Germinal center (tissue), 1 donor: ENCODE measurements at places on chromosomes 6 and 20.

DNA sequence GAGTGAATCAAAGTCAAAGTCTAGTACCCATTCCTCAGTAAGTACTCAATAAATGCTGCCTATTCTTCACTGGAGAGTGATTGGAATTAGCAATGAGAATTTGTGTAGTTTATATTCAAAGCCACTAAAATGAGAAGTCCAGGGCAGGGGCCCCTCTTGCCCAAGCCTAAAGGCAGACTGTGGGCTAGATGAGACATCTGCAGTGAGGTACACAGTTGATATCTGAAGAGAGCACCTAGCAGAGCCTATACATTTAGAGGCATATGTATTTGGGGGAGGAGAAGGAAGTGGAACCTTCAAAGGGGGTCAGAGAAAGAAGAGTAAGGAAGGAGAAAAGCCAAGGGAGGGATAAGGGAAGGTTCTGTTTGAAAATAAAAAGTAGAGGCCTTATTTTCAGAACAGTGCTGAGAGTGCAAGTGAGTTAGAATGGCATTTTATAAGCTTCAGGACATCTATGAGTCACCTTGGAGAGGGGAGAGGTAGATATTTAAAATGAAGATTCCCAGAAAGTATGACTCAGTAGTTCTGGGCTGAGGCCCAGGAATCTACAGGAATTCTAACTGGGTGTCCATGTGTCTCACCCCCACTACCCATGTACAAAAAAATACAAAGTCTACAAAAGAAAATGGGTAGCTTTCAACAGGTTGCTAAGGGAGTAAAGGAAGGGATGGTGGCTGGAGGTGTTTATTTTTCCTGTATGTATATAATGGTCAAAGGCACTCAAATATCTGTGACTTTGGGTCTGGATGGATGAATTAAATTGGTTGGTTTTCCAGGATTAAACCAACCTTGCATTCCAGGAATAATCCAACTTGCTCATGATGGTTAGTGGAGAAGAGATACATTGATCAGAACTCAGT lies 135.1 kb downstream of the ZFP64 start:
- DNase-seq = no peak

DNA sequence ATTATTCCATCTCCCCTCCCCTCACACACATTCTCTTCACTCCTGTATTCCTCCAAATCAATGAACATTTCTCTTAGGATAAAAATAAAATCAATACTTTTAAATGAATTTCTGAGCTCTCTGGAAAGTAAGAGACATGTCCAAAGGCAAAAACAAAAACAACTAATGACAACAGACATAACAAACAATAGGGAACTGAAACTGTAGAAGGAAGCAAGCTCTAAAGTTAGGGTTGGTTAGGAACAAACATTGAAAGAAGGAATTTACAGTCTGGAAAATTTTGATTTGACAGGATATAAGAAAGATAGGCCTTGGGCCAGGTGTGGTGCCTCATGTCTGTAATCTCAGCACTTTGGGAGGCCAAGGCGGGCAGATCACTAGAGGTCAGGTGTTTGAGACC lies 17.5 kb upstream of the MYCT1 start:
- no peak for DNase-seq

DNA sequence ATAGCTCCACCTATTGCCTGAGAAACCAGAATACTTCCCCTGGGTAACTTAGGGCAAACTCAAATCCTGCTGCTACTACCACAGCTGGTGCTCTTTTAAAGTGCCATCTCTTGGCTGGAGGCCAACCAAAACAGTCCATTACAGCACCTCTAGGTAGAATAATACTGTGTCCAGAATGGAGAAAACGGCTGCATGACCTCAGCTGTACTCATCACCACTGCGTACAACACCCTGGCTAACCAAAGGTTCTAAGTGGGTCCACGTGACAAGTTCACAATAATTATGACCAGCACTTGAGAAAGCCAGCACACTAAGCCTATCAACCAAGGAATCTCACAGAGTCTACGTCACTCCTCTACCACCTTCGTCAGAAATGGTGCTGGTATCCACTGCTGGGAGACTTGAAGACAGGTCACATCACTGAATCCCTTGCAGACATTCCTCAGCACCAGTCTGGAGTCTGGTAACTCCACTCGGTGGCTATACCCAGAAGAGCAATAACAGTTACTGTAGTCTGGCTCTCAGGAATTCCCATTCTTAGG lies 40.9 kb upstream of the PKIB start:
- DNase-seq = no peak

DNA sequence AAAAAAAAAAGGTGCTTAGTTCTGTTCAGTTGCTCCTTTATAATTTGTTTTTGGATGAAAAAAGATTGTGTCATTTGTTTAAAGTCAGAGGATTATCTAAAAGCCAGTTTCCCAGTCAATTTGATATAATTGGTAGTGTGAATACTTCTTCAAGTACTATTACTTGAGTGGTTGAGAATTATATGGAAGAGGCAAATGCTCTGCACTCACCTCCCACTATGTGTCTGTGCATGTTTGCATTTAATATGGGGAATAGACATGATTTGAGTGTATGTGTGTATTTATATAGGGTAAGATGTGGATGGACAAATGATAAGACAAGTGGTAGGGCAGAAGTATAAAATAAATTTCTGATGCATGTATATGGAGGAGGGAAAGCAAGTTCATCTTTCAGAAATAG lies 15.8 kb downstream of the GJA1 start:
- DNase-seq = no peak

DNA sequence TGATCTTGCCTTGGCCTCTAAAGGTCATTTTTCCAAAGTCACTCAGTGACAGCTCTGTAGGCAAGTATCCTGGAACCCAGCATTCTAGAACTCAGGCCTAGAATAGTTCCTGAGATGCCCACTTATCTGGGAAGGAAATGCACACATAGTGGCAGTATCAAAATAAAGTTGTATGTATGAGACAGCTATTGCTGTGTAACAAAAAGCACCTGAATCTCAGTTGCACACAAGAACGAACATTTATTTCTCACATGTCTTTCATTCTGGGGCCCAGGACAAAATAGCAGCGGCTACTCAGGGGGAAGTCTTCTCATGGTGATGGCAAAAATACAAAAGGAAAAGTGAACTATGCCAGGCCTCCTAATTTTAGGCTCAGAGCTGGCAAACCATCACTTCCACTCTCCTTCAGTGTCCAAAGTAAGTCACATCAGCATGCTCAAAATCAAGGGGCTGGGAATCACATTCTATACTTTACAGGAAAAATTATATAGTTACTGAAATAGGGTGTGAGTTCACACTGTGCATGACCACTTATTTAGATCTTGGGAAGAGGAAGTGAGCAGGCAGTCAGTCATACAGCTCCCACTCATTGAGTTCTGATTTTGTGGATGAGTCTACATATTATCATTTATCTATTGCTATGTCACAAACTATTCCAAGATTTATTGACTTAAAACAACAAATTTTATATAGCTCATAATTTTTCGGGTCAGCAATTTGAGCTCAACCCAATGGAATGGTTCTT lies 133.7 kb upstream of the RIN2 start:
- DNase-seq = no peak

GRCh38 chr6:116352515-116353471 lies 18.0 kb upstream of the DSE start:
- no peak for DNase-seq

DNA sequence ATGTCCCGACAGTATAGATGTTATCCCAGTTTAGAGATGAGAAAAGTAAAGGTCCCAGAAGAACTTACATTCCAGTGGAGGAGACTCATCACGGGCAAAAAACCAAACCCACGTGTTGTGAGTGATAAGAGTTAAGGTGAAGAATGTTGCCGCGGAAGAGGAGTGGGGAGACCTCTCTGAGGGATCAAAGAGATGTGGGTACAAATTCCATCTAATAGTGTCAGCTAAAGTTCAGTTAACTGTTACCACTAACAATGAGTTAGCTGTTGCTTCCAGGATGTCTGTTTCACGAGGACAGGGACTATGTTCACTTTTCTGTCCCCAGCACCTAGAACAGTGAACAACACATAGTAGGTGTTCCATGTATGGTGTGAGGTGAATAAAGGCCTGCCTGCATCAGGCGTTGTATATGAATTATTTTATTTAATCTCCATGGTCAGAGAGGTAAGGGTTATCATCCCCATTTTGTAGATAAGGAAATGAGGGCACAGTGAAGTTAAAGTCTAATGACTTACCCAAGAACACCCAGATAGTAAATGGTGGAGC lies 39.8 kb upstream of the RSPO4 start:
- DNase-seq = no peak

- DNase-seq = no peak
Observed at GRCh38 chr6:133203344-133203697, 37.8 kb upstream of the EYA4 start.

DNA sequence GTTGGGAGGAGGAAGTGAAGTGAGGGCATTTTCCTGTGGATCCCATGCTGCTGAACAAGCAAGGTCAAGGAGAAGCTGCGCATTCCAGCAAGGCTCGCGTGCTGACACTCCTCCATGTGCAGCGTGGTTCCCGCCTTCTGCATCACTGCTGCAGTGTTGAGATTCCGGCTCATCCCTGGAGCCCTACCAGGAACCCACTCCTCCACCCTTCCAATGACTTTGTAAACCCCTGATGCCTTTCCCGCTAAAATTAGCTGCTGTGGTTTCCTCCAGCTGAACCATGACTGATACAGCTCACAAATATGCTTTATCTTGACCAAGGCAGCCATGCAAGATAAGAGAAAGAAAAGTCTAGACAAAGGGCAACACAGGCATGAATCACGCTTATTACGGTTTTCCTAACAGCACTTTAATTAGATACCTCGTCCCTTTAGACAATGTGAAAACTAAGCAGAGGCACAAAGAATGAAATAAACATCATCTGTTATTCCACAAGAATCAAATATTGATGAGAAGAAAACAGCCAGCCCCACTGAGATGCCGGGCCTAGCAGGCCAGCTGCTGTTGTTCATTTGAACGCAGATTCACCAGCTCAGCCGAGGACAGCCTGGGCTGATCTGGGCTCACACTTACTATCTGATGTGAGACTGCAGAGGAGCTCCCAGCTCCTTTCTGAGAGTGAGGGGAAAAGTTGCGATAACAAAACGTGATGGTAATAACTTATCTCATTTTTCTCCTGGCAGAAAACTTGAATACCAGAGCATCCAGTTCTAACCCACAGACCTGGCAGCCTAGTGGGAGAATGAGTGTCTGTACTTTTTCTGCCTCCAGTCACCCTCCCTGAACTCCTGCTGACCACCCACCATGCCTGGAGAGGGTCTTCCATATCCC lies 14.2 kb upstream of the BNIP5 start:
- DNase-seq = no peak

DNA sequence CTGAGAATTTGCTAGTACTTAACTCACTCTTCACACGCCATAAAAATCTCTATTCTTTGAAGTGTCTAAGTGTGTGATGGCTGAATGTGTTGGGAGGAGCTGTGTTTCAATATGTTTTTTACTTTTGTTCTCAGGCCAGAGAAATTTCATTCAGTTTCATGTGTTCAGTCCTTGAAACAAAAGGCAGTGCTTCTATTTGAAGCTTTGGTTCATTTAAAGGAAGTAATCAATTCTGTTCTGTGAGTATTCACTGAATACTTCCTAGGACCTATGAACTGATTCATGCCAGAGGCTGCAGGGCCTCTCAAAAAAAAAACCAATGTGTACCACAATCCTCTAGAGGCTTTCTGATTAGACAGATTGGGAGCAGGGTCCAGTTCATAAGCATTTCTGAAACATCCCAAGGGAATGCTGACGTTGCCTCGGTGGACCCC lies 12.4 kb upstream of the F13A1 start:
- peak; percentile 12 for DNase-seq

DNA sequence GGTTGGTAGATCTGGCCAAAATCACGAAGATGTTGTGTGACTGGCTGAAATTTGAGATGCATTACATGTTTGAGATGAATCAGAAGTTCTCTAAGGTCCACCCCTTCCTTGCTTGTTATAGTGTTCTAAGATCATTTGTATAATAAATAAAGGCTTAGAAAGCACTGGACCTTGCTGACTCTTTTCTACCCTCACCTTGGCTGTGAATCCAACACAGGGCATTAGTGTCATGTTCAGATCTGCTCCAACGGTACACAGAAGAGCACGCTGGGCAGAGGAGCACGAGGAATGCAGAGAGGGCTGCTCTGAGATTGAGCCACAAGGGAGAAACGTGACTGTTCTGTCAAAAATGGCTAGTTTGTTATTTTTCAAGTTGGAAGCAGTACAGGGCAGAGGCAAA lies 169.5 kb upstream of the HDAC2 start:
- DNase-seq = no peak

DNA sequence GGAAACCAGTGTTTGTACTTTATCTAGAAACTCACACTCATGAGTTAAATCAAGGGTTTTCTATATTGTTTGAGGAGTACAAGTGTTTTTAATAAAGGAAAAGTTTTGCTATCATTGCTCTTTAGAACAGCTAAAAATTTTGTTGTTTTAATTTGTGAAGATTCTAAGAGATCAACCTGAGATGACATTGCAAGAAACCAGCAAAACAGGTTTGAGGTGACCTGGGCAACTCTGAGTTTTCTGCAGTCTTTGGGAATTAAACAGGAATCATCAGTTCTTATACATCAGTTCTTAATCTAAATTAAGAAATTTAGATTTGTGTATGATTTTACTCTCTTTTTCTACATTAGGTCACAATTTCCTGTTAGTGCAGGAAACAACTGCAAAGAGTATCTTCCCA lies 114.5 kb downstream of the JAG1 start:
- DNase-seq = no peak

DNA sequence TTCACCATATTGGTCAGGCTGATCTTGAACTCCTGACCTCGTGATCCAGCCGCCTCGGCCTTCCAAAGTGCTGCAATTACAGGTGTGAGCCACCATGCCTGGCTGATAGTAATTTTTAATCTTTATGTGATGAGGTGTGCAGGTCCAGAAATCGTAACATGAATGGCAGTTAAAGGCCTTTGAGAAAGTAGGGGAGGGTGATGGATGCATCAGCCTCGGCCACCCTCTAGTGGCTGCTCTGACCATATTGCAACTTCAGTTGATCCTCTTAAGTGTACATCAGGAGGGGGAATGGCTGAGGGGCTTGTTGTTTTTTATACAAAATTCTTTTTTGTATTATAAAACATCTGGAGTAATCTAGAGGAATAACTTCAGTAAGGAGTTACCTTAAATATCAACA lies 193.0 kb downstream of the ZFAND3 start:
- peak; percentile 65 for DNase-seq

- DNase-seq = no peak
Observed at GRCh38 chr6:99216959-99217358, 132.5 kb downstream of the FAXC start.

GRCh38 chr20:63970714-63971431 lies 1.1 kb upstream of the ZNF512B start:
- no peak for DNase-seq

GRCh38 chr6:37698264-37699137 lies 818 bp upstream of the MDGA1 start:
- DNase-seq = peak; percentile 74

DNA sequence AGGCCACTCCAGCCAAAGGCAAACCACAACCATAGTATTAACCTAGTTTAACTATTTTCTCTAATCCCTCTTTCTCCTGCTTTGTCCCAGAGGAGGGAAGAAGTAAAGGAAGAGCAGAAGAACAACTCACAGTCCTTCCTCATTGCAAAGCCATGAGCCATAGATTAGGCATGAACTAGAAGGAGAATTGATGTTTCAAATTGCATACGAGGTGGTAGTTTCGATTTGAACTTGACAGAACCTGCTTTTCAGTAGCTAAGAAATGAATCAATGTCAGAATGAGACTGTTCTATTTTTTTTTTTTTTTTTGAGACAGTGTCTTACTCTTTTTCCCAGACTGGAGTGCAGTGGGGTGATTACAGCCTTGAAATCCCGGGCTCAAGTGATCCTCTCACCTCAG lies 48.3 kb downstream of the PROKR2 start:
- no peak for DNase-seq

GRCh38 chr6:161836643-161837448 lies 563.0 kb upstream of the AGPAT4 start:
- DNase-seq = no peak

- DNase-seq = no peak
Observed at GRCh38 chr6:3390698-3391097, 66.2 kb downstream of the SLC22A23 start.
